ENCODE measurements at places on chromosomes 2 and 18.

DNA sequence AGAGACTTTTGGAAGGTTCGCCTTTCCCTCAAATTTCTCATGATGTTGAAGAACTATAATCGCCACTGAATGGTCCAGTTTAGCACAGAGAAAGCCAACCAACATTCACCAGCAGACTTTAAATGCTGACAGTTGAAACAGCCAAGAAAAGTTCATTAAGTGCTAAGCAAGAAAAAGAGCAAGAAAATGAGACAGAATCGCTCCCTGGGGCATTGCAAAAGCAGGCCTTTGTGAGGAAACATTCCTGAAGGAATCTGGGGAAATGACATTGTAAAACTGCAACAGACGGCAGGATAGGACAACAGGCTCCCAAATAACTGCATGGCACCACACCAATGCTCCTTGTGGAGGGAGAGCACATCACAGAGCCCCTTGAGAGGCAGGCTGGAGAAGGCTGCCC lies 269.3 kb upstream of the ID2 start:
- no peak for DNase-seq

DNA sequence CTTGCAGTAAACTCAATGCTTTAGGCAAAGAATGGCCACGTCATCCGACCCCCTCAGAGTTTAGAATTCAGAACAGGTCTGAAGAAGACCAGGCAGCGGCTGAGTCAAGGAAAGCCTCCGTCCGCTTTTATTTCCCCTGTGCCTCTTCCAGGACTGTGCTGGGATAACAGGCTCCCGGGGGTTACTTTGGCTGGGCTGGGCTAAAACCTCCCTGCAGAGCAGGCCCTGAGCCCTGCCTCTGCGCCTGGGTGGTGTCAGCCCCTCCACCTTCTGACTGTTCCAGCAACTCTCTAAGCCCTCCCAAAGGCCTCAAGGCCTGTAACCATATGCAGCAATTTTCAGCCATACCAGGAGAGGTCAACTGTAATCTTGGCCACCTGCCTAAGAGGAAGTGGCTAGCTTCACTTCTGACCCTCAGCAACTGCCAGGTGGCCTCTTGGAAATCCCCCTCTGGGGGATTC lies 166.5 kb downstream of the RPIA start:
- no peak for DNase-seq

- no peak for DNase-seq
Measured at GRCh38 chr2:232365621-232366321, 12.8 kb upstream of the ALPP start.

GRCh38 chr18:8816220-8816619 lies 110.9 kb downstream of the MTCL1 start:
- no peak for DNase-seq

DNA sequence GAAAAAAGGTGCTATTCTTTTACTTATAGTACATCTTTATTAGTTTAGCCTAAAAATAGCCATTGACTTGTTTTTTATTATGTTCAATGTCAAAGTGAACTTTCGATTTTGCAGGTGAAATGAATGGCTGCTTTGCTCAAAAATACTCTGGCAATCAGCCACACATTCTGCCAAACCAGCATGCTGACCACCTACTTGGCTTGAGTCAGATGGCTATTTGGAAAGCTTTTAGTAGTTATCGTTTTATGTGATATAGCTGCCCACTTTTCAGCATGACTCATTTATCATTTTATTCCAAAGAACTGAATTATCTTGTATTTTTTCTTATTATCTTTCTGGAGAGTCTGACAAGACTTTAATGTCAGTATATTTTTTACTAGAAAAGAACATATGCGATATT lies 1615.8 kb upstream of the TMEFF2 start:
- no peak for DNase-seq

- DNase-seq, result no peak
Measured at GRCh38 chr18:73688161-73688560, 459.5 kb downstream of the FBXO15 start.

DNA sequence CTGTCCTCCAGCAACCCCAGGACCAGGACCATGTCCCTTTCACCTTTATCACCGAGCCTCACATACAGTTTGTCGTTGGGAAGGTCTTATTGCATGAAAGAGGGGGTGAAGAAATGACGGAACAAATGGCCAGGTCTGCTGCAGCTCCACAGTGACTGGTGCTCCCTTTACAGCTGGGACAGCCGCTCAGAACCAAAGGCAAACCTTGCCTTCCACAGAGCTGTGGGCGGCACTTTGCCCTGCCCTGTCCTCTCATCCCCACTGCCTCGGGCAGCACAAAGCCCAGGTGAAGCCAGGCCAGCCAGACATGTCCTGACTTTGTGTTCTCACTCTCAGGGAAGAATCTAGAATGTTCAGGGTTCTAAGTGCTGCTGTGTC lies 961 bp downstream of the GPR55 start:
- no peak for DNase-seq

- DNase-seq, result no peak
Measured at GRCh38 chr2:131365452-131365851, 1.5 kb upstream of the RAB6D start.

- no peak for DNase-seq
Measured at GRCh38 chr2:216294305-216294704, 78.0 kb downstream of the MARCHF4 start.

DNA sequence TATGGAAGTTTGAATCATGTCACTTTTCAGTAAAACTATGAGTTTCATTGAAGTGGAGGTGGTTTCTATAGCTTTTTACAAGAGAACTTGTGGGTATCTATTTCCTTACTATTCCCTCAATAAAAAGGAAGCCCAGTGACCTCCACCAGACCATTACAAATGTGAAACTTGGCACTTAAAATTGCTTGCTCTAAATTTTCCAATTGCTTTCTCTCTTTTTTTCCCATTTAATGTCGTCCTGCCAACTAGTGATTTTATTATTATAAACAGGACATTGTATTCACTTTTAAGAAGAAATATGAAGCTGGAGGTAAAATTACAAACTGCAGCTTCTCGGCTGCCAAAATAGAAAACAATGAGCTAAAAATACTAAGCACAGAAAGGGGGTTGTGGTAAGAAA lies 208.2 kb upstream of the ALPP start:
- no peak for DNase-seq
